ENCODE measurements at places on chromosomes 1 and 21. TPM values are rescaled to one million over a fixed set of nuclear protein-coding genes. Genes with fewer than 3 reads are reported as not detected.
A peak's percentile ranks its signal among the peaks of the same experiment; 100 is the strongest.

- H3K27me3 ChIP-seq: no peaks in the 10 kb centered on the region
- no peak overlapping the region for H3K4me3 ChIP-seq
- no peak for DNase-seq
- no peaks in the 10 kb centered on the region for H3K4me1 ChIP-seq
- peaks cover 46% of the 10 kb centered on the region for H3K36me3 ChIP-seq
Measured at GRCh38 chr21:44773291-44773932, 28.2 kb downstream of the UBE2G2 start.

DNA sequence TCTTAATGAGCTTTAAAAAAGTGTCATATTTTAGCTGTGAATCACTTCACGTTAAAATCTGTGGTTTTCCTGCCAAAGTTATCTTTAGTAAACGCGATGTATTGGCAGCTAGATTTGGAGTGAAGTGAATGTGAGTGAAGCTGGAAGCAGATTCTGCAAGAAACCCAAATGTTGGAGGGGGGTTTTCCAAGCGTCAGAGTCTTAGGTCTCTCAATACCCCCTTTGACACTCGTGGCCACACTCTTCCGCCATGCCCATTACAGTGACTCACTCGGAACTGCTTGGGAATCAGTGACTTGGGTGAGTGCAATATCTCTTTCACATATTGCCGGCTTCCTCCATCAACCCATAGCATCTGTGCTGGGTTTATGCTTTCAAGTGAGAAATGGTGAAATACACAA, 17.5 kb downstream of the B3GALT5 start:
- H3K27ac ChIP-seq: no peak overlapping the region
- no peaks in the 10 kb centered on the region for H3K36me3 ChIP-seq
- no peaks in the 10 kb centered on the region for H3K27me3 ChIP-seq
- no peak overlapping the region for H3K4me3 ChIP-seq

Gene CDKN2C
- 19.2 TPM for total RNA-seq

GRCh38 chr21:41865002-41865777, 14.0 kb downstream of the PRDM15 start:
- H3K4me3 ChIP-seq: no peak overlapping the region
- no peak overlapping the region for H3K27ac ChIP-seq
- H3K4me1 ChIP-seq: peaks cover 18% of the 10 kb centered on the region
- no peak for DNase-seq
- no peaks in the 10 kb centered on the region for H3K27me3 ChIP-seq

DNA sequence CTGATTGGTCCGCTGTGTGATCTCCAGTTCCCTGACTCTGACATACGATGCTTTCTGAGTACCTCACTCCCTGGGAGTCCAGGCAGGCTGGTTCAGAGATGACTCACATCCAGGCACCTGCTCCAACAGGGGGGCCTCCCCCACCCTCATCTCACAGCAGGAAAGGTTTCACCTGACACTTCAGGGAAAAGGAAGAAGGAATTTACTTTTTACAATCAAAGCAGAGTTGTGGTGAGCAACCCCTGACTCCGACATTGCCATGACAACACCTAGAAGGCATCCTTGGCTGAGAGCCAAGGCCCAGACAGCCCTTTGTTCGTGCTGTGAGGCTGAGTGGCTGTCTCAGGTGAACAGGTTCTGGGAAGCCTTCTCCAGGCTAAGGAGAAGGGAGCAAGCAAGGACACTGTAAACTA, 164.6 kb upstream of the GJB5 start:
- no peaks in the 10 kb centered on the region for H3K36me3 ChIP-seq
- H3K27ac ChIP-seq: no peak overlapping the region
- peaks cover 33% of the 10 kb centered on the region for H3K27me3 ChIP-seq
- H3K4me3 ChIP-seq: no peak overlapping the region

Gene LAMC2
- 2.4 TPM for total RNA-seq

Gene INTS7
- total RNA-seq: 9.6 TPM

GRCh38 chr1:101420406-101420805, 183.6 kb downstream of the S1PR1 start:
- H3K27me3 ChIP-seq: no peaks in the 10 kb centered on the region
- H3K4me3 ChIP-seq: no peak overlapping the region
- no peaks in the 10 kb centered on the region for H3K4me1 ChIP-seq
- H3K36me3 ChIP-seq: no peaks in the 10 kb centered on the region

Gene TDRD10
- total RNA-seq: not detected

DNA sequence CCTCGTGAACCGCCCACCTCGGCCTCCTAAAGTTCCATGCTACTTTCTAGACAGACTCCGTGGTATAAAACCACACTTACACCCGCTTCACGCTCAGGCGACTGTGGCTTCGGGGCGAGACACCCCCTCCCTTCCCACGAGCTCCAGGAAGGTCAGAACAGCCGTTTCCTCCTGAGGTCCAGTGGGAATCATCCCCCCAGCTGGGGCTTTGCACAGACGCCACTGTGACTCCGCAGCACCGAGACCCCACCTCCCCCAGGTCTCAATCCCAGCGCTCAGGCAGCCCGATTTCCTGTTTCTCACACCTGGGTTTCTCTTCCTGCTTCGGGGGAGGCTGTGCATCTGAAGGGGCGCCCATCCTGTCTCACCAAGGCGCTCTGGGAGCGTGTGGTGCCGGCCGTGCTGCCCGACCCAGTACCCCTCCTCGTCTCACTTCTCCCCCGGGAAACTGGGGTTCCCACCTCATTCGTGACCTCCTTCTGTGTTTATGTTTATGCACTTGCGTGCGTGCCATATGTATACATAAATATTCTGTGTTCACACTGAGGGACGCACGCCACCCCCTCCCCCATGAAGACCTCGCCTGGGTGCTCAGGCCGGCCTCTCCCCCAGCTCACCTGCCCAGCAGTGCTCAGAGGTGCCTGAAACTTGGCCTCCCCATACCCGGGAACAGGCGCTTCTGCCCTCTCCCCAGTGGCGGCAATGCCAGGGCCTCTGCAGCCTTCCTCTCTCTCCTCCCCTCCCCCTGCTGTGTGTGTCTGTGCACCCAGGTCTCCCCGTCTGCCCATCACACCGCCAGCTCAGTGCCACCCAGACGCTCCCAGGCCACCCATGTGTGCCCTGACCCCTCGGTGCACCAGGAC, 14.6 kb downstream of the SLC35E2B start:
- no peaks in the 10 kb centered on the region for H3K36me3 ChIP-seq
- H3K4me3 ChIP-seq: no peak overlapping the region
- no peak overlapping the region for H3K27ac ChIP-seq
- no peak for DNase-seq
- no peaks in the 10 kb centered on the region for H3K27me3 ChIP-seq

DNA sequence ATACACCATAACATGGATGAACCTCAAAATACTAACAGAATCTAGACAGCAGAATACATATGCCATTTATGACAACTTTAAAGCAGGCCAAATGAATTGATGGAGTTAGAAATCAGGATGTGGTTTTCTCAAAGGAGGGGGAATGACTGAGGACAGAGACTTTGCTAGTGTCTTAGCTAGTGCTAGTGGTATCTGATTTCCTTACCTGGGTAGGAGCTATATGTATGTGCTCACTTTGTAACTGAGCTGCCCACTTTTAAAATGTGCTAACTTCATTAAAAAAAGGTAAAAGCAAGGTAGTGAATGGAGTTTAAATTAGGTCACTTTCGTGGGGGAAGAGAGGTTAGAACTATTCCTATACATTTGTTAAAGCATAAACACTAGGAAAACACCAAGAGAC, 2.6 kb downstream of the GTF2B start:
- H3K27ac ChIP-seq: no peak overlapping the region
- H3K27me3 ChIP-seq: no peaks in the 10 kb centered on the region
- peaks cover 31% of the 10 kb centered on the region for H3K4me1 ChIP-seq
- no peak for DNase-seq
- no peak overlapping the region for H3K4me3 ChIP-seq

DNA sequence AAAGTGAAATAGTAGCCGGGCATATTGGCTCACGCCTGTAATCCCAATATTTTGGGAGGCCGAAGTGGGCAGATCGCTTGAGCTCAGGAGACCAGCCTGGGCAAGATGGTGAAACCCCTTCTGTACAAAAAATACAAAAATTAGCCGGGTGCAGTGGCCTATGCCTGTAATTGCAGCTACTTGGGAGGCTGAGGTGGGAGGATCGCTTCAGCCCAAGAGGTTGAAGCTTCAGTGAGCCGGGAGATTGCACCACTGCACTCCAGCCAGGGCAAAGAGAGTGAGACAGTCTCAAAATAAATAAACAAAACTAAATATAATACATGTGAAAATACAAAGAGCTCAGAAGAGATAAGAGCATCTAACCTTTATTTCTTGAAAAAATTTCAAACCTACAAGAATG, 2.3 kb upstream of the MSTO1 start:
- no peaks in the 10 kb centered on the region for H3K27me3 ChIP-seq
- H3K27ac ChIP-seq: no peak overlapping the region
- H3K4me3 ChIP-seq: no peak overlapping the region
- no peak for DNase-seq

Gene LCE3D
- total RNA-seq: not detected

Gene NBPF6
- total RNA-seq: not detected

Gene KRTAP21-2
- not detected for total RNA-seq

Gene BEND5
- not detected for total RNA-seq

Gene PRRC2C
- 30.9 TPM for total RNA-seq

Gene COL6A2
- total RNA-seq: 1,939 TPM

- H3K27me3 ChIP-seq: no peaks in the 10 kb centered on the region
- no peaks in the 10 kb centered on the region for H3K36me3 ChIP-seq
- peaks cover 19% of the 10 kb centered on the region for H3K4me1 ChIP-seq
- no peak for DNase-seq
- no peak overlapping the region for H3K4me3 ChIP-seq
Measured at GRCh38 chr1:221331273-221332183, 410.4 kb downstream of the DUSP10 start.

DNA sequence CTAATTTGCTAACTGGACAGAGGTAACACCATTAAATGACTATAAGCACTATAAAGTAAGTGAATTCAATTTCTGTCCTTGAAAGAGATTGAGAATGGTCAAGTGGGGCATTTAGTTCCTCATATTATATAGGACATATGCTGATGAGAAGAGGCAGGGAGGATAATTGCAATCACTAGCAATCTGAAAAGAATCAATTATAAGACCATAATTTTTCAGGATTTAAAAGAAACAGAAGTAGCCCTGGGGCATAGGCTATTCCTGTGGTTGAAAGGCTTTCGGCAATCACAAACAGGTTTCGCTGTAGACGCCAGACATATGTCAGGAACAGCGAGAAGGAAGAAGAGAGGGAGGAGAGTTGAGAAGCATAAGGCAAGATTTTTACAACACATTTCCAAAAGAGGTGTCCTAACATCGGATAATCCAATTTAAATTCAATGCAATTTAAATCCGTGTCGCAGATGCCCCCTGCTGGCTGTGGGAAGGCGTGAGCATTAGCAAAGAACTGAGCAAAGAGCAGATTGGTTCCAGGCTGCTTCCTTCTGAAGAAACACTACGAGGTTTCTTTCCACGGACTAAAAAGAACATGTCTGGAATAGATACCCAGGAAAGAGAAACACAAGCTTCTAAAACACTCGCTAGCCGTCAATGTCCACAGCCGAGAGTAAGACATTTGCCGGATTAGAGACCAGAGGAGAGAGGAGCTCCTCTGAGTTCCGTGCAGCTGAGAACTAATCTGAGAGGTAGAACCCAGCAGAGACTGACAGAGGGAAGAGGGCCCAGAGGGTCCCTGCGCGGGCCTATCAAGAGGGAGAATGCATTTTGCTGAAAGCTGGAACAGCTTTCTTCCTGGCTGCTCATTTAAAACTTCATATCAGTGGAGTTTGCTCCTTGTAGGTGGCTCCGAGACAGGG, 27.9 kb downstream of the RGS5 start:
- H3K36me3 ChIP-seq: no peaks in the 10 kb centered on the region
- DNase-seq: peak; percentile 83
- H3K4me1 ChIP-seq: peaks cover 46% of the 10 kb centered on the region

Gene STUM
- not detected for total RNA-seq

Gene GNG4
- 0.32 TPM for total RNA-seq

DNA sequence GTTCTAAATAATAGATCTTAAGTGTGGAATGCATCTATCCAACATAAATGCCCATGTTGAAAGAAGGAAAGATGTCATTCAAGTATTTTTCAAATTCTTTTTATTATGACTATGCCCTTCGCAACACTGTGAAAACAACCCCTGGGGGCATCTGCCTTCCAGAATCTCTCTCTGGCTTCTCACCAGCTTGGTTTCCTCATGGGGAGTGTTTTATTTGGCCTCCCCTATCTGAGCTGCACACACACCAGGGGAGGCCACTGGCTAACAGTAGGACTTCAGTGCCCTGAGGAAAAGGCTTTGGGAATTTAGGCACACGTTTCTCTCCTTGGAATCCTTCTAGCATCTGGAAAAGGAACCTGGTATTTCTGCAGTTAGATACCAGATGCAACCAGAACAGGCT, 130.6 kb downstream of the EDEM3 start:
- peaks cover 12% of the 10 kb centered on the region for H3K4me1 ChIP-seq
- H3K27ac ChIP-seq: no peak overlapping the region

GRCh38 chr1:169650551-169650950, 20.6 kb upstream of the SELP start:
- H3K4me1 ChIP-seq: no peaks in the 10 kb centered on the region
- H3K4me3 ChIP-seq: no peak overlapping the region
- H3K36me3 ChIP-seq: no peaks in the 10 kb centered on the region

Gene A3GALT2
- not detected for total RNA-seq

GRCh38 chr1:14265495-14265894, 333.0 kb upstream of the KAZN start:
- no peak overlapping the region for H3K4me3 ChIP-seq
- H3K27me3 ChIP-seq: peaks cover 21% of the 10 kb centered on the region
- H3K36me3 ChIP-seq: no peaks in the 10 kb centered on the region
- DNase-seq: no peak
- H3K4me1 ChIP-seq: no peaks in the 10 kb centered on the region
- no peak overlapping the region for H3K27ac ChIP-seq

- no peaks in the 10 kb centered on the region for H3K36me3 ChIP-seq
- DNase-seq: no peak
- H3K27ac ChIP-seq: no peak overlapping the region
- no peaks in the 10 kb centered on the region for H3K27me3 ChIP-seq
Measured at GRCh38 chr1:234918181-234918841, 210.3 kb downstream of the TOMM20 start.

DNA sequence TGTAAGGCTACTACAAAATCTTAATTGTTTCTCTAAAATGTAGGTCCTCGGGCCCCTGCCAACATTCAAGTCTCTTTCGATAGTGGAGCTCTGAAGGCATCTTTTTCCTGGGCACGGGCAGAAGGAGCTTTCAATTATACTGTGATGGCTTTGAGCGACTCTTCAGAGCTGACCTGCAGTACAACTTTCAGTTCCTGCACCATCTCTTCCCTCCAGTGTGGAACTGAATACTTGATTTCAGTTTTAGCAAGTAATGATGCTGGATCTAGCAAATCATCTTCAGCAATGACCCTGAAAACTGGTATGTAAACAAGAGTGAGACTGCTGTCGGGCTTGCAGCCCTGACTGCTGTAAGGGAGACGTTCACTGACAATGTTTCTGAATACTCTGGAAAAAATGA, 9.6 kb downstream of the FNDC7 start:
- H3K27me3 ChIP-seq: no peaks in the 10 kb centered on the region
- no peaks in the 10 kb centered on the region for H3K36me3 ChIP-seq
- H3K27ac ChIP-seq: peak overlapping the region; percentile 87
- peak overlapping the region; percentile 37 for H3K4me3 ChIP-seq
- peaks cover 32% of the 10 kb centered on the region for H3K4me1 ChIP-seq

GRCh38 chr1:54109129-54110090, 43.4 kb downstream of the CDCP2 start:
- no peak overlapping the region for H3K4me3 ChIP-seq
- no peaks in the 10 kb centered on the region for H3K4me1 ChIP-seq
- H3K27me3 ChIP-seq: no peaks in the 10 kb centered on the region
- no peak overlapping the region for H3K27ac ChIP-seq
- no peaks in the 10 kb centered on the region for H3K36me3 ChIP-seq

GRCh38 chr1:43052786-43053439, 94.2 kb upstream of the SLC2A1 start:
- H3K27me3 ChIP-seq: no peaks in the 10 kb centered on the region
- no peak for DNase-seq
- no peak overlapping the region for H3K4me3 ChIP-seq
- no peak overlapping the region for H3K27ac ChIP-seq

Data from GM23248 (cell line).